ENCODE measurements at places on chromosomes 1 and 21. TPM values are rescaled to one million over a fixed set of nuclear protein-coding genes. Genes with fewer than 3 reads are reported as not detected.
A peak's percentile ranks its signal among the peaks of the same experiment; 100 is the strongest.

FAM72C gene
- 1.2 TPM for total RNA-seq

- DNase-seq = no peak
Observed at GRCh38 chr1:28258628-28259251, 578 bp upstream of the SESN2 start.

DNA sequence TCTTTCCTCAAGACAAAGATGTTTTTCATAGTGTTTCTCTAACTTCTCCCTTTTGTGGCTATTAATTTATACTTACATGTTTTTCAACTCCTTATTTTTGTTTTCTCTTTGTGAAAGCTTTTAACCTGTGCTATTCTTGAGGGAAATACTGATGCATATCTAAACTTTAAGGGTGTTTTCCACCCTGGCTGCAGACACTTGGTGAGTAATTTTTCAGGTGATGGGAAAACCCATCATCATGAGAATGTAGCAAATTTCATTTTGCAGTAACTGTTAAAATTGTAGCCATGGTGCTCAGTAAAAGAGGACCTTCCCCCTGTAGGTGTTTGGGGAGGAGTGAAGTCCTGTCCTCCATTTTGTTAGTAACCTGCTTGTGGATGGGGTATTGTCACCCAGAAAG is 124.2 kb downstream of the LIPI start:
- no peak for DNase-seq

DNA sequence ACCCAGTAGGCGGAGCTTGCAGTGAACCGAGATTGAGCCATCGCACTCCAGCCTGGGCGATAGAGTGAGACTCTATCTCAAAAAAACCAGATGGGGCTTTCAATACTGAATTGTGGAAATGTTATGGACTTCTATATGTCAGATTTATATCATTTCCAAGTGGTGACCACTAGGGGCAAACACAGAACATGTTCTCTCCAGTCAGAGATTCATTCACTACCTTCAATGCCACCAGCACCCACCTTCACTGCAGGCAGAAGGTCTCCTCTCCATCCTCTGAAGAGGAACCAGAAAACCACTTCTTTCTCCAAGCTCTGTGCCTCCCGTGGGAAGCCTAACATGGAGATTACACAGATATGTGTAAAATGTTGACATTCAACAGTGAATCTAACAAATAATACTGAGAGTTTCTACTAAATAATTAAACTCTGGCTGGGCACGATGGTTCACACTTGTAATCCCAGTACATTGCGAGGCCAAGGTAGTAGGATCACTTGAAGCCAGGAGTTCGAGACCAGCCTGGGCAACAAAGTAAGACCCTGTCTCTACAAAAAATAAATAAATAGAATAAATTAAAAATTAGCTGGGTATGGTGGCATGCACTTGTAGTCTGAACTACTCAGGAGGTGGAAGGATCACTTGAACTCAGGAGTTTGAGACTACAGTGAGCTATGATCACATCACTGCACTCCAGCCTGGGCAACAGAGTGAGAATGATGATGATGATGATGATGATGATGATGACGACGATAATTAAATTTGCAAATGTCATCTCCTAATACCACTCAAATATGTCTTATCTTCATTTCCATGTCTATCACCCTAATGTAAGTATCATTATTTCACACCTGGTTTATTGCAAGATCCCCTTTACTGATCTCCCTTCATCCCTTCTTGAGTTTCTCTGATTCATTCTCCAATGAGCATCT is 151.1 kb downstream of the ZNF281 start:
- no peak for DNase-seq

GRCh38 chr1:83762416-83762815 is 236.5 kb downstream of the TTLL7 start:
- no peak for DNase-seq

ADGRL4 gene
- 1.2 TPM for total RNA-seq

GRCh38 chr1:89640440-89640839 is 7.5 kb downstream of the LRRC8C start:
- no peak for DNase-seq

HSPB7 gene
- not detected for total RNA-seq

CENPL gene
- 19.6 TPM for total RNA-seq

GRCh38 chr1:219185486-219186117 is 11.9 kb downstream of the LYPLAL1 start:
- DNase-seq = no peak

DNA sequence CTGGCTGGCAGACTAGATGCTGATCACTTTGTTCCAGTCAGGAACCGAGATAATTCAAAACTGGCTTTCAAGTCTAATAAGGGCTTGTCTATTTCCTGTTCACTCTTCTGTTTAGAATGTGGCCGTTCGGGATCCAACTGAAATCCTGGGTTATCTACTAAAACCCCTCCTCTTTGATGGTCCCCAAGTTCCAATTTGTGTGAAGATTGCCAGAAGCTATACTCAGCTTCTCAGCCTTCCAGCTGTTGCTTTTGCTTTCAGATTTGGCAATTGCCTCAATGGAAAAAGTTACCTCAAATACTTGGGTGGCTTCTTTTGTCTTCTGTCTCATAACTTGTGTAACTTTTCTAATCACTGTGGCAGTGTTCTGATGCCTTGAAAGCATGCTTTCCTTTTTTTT is 43.7 kb downstream of the BTBD8 start:
- DNase-seq = no peak

GBP5 gene
- total RNA-seq = under 0.01 TPM

DNA sequence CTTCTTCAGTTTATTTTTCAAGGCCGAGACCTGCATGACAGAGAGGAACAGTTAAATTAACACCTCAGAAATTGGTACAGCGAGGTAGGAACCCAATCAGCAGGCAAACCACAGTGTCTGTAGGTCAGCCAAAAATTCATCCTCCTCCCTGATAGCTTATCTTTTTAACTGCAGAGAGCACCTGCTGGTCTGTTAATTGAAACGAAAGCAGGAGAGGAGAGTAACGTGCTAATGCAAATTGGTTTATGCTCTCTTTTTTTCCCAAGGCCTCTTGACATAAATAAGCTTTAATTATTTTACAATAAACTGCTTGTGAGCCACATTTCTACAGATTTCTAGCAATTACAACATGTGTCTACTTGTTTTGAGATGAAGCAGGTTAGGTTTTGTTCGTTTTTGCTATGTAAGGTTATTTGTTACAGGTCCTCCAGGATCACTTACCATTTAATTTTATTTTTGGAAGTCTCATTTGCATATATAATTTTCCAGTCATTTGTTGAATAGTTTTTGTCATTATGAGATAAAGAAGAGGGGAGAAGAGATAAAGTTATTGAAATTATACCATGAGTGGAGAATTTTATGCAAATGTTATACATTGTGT is 179.9 kb downstream of the DENND1B start:
- DNase-seq = no peak

GRCh38 chr1:234980645-234981396 is 147.8 kb downstream of the TOMM20 start:
- no peak for DNase-seq

GRCh38 chr1:228502522-228502921 is 15.3 kb downstream of the RNF187 start:
- DNase-seq = no peak

DNA sequence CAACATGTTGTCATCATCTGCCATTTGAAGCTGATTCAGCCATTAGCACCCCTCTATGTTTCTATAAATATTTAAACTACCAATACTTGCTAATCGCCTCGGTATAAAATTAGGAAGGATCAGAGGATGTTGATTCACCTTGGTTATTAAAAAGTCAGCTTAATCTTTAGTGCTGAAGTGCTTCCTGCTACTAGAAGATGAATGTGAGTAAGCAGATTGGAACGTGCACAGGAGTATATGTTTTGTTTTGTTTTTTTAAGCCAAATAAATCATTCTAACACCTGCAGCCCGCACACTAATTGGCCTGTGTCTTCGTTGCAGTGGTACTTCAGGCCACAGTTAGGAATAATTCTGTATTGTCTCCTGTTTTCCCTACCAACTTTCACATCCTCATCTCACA is 485.7 kb downstream of the AJAP1 start:
- DNase-seq = no peak

- DNase-seq = no peak
Observed at GRCh38 chr1:67626090-67626860, 58.7 kb upstream of the GADD45A start.

FOXO6 gene
- 3.7 TPM for total RNA-seq

LHX4 gene
- total RNA-seq = not detected

- DNase-seq = no peak
Observed at GRCh38 chr1:194214735-194215134, 1028.3 kb upstream of the B3GALT2 start.

DNA sequence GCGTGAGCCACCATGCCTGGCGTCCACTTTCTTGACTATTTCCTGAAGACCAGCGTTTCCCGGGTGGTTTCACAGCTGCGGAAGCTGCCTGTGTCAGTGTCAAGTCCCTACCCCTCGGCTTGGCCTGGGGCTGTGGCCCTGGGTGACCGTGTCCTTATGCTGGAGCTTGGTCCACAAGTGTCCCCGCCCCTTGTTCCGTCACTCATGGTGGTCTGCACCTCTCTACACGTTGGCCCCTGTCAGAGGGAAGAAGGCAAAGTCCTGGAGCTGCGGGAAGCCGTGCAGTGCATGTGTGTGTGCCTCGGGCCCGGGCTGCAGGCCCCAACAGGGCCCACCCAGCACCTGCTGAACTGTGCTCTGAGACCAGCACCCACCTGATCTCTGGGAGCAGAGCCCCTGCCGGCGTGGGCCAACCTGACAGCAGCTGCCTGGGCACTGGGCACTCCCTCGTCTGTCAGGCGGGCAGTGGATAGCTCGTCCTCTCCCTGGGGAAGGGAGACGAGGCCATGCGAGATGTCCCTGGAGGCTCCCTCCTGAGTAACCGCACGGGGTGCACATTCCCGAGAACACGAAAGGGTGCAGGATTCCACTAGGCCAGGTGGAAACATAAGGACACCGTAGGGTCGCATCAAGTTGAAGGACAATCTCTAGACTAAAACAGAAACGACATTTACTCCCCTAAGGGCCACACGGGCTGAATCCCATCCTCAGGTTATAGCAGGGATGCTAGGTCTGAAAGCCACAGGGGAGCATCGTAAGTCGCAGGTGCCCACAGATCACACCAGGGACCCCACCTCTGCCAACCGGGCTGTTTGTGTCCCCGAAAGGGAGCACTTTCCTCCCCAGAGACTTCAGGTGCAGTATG is 2.4 kb upstream of the C1orf159 start:
- no peak for DNase-seq

DTL gene
- total RNA-seq = 2.9 TPM

DNA sequence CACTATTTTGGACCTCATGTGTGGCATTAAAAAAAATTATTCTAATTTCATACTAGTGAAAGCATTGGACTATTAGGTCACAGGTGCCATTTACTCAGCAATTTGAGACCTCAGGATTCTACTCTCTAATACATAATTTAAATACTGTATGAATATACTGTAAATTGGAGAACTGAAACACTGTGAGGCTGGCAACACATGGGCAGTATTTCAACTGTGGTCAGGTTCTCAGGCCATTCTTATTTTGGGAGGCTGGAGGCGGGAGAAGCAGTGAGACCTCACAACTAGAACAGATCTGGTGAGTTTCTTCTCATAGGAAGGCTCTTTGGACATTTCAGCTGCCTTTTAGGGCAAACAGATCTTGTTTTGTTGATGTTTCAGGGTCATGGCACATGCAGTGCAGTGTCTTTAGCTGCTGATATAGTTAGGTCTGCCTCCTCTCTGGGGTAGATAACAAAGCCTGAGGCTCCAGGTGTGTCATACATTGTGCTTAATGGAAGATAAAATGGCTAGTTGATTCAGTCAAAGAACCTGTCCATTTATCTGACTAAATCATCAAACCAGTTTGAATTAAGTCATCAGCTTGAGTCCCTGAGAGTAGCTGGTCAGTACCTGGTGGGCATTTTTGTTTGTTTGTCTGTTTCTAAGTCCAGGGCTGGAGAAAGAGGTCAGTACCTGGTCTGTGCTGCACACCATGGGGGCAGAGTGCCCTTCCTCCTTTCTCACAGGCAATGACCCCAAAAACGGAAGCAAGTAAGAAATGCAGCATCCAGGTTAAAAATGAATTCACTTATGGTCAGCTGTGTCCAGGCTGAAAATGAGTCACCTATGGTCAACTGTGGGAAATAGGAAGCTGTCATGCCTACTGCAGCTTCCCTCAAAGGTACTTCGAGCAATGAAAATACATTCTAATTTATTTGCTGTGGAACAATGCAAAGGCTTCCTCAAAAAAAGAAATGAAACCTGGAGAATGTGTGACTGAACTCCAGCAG is 216.2 kb downstream of the SDCCAG8 start:
- DNase-seq = no peak

IL24 gene
- total RNA-seq = under 0.01 TPM

- DNase-seq = peak; percentile 12
Observed at GRCh38 chr1:150065184-150065871, 2.2 kb upstream of the VPS45 start.

COL9A2 gene
- total RNA-seq = 6.9 TPM

DNA sequence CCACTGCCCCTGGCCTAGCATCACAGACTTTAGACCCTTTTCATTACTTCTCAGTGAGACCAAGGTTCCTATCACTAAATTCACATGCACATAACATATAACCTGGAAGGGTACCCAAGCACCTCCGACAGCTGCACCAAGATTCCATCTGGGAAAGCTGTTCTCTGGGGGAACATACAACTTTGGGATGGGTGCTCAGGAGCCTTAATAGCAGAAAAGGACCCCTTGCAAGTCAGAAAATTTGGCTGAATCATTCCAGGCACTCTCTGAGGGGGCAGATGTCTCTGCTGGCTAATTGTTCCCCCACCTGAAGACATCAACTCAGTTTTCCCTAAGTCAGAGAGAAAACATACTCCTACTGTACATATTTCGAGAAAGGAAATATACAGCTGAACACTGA is 41.3 kb upstream of the PSEN2 start:
- no peak for DNase-seq

DNA sequence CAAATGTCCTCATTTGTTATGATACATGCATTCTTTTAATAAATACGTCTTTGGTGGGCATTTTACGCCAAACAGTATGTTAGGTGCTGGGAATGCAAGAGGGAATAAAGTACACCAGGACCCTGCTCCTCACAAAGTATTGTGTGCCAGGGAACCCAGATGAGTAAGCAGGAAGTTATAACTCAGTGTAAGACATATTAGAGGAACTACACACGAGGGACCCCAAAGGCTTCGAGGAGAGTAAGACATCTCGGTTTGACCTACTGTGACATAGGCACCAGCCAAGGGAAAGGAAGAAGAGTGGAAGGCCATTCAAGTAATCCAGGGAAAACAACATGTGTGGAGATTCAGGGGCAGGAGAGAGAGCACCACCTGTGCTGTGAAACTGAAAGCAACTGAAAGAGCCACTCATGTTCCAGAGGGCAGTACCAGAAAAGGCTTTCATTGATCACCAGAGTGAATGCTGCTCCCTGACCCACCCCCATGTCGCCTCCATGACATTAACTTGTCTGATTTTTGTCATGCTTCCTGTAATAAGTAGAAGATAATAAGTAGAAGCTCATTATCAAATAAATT is 542.5 kb upstream of the PKN2 start:
- DNase-seq = no peak

C1QC gene
- total RNA-seq = 7.3 TPM

- no peak for DNase-seq
Observed at GRCh38 chr1:201357636-201358348, 19.7 kb downstream of the TNNT2 start.

GRCh38 chr1:16614361-16615252 is 1.2 kb upstream of the NBPF1 start:
- peak; percentile 42 for DNase-seq

VWA5B1 gene
- total RNA-seq = under 0.01 TPM
